Type B pancreatic cell (in vitro differentiated cells): ENCODE measurements at places on chromosomes 5 and 9.

DNA sequence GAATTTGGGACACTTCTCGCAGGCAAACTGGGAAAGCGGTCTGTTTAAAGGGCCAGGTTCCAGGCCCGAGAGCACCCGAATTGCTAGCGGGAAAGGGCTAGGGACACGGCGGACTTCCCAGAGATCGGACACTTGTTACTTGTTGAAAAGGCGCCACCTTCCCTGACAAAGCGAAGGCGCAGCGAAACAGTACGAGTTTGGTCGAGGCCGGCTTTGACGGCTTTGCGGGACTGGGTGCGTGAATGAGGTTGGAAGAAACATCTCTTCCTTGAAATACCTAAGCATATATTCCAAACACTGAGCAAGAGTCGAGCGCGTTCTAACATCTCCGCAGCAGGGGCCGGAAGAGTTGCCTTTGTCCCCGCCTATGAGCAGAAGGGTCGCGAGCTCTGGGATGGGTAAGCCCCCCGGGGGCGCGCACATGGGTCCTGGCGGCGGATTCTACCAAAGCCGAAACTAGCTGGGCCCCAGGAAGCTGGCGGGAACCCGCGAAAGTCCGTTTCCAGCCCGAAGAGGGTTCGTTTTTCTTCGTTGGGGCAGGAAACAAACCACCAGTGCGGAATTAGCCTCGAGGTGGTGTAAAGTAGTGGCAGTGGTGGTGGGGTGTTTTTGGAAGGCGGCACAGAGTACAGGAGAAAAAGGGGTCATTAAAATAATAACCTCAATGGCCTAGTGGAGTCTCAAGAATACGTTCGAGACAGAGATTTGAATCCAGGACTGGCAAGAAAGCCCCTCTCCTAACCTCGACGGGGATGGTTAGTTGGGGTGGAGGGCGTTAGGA, 1.5 kb downstream of the GDNF start:
- no peak for DNase-seq

- no peak for DNase-seq
These were observed 476.0 kb downstream of the SPATA31A7 start for GRCh38 chr9:61665829-61666228.

- DNase-seq: no peak
These were observed 119.6 kb upstream of the IL12B start for GRCh38 chr5:159449925-159450324.

GRCh38 chr5:82312373-82312856, 34.3 kb upstream of the RPS23 start:
- DNase-seq: no peak

DNA sequence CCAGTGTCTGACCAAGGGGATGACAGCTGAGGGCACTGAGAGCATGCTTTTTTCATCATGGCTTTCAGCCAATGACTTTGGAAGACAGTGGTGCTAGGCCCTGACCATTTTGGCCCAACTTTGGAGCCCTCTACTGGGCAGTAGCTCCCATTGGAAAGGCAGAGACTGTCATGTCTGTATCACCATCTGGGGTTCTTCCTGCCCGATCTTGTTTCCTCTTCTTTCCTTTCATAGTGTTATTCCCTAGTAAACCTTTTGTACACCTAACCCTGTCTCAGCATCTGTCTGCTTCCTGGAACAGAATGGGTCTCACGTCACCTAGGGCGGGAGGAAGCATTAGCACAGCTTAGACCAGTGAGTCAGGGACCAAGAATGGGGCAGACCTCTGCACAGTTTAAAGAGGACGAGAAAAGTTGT, 97.4 kb upstream of the MAST4 start:
- DNase-seq: no peak

- DNase-seq: no peak
These were observed 753 bp downstream of the ARHGAP26 start for GRCh38 chr5:142770650-142771609.

GRCh38 chr5:135028791-135029476, 5.1 kb downstream of the PITX1 start:
- DNase-seq: no peak

DNA sequence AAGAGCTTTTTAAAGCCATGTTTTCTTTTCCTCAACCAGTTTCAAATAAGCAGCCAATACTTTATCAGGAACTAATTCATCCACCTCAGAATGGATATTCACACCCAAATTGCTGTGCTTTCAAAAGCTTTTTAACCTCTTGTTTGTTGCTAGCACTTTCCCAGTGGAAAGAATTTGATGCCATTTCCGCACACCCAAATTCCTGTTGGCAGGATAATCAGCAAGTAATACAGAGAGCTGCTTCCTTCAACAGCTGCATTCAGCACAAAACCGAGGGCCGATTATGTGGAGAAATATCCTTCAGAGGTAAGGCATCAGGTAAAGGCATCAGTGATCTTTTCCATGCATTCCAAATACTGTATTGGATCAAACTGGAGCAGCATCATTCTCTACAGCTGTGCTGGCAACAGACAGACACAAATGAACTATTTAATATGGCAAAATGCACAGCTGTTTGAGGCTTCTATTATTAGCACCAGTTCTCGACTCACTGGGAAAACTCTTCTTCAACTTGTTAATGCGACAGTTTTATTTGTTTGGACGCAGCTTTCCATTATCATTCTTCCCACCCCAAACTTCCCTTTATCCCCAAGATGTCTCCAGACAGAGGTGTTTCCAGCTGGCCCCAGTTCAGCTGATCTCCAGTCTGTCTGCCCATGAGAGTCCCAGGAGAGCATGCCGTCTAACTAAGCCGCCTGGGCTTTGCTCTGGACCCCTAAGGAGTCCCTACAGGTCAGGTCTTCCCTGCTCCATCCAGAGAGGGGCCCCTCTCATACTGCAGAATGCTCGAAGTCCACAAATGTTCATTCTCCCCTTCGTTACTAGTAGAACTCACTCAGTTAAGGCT, 22.2 kb upstream of the MGAT1 start:
- no peak for DNase-seq

GRCh38 chr9:121439711-121440664, 59.7 kb downstream of the GGTA1 start:
- no peak for DNase-seq
